ENCODE measurements at places on chromosomes 1 and 21. TPM values are rescaled to one million over a fixed set of nuclear protein-coding genes. Genes with fewer than 3 reads are reported as not detected.

- DNase-seq: no peak
Measured at GRCh38 chr1:167289075-167289442, 68.4 kb downstream of the POU2F1 start.

GRCh38 chr1:165490175-165490574 lies 45.2 kb upstream of the RXRG start:
- no peak for DNase-seq

DNA sequence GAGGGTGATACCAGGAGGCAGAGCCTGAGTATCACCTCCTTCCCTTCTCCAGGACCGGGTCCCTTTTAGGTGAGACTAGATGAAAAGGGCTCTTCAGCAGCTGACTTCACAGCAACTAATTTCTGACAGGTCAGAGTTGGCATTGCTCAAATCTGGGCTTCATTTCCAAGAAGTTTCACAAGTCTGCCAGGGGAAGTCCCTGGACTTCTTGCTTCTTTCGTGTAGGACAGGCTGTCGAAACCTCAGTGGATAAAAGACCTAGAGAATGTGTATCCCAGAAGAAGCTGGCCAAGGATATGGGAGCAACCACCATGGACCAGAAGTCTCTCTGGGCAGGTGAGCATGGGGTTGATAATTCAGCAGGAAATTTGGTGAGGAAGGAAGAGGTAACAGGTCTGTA lies at the start of gene CHI3L2:
Gene CHI3L2 (plus strand): TSS at position 280 of the 400 bp plus-strand sequence. CDS start 17 bp downstream, at position 297.
- DNase-seq: no peak

DNA sequence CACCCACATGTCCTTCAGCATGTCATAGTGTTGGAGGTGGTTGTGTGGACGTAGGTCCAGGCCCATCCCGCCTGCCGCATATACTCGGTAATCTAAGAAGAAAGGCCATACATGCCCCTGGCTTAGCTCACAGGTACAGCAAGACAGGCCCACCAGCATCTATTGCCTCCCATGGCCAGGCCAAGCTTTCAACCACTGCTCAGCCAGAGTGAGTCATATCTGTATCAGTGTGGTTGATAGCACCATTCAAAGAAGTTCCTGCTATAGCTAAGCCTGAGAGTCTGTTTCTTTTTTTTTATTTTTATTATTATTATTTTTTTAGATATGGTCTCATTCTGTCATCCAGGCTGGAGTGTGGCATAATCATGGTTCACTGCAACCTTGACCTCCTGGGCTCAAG lies 17.0 kb downstream of the KLHDC8A start:
- no peak for DNase-seq

- DNase-seq: no peak
Measured at GRCh38 chr1:111983500-111983899, 6.0 kb downstream of the KCND3 start.

- no peak for DNase-seq
Measured at GRCh38 chr1:227372726-227373130, 54.4 kb upstream of the CDC42BPA start.

DNA sequence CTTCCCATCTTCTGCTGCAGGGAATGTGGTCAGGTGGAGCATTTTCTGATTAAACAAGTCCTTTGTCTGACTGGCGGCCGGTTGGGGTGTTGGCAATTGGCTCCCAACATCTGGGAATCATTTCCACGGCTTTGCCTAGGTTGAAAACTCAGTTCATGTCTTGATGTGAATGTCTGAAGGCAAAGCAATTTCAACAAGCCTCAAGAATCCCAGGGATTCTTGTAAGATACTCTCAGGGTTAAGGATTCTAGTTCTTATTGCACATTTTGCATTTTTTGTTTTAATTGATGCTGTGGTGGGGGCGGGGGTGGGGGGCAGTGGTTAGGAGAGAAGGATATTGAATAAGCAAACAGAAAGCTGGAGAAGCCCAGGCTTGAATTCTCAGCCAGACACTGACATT lies 273.9 kb downstream of the KIF26B start:
- DNase-seq: no peak

- DNase-seq: no peak
Measured at GRCh38 chr1:33435096-33435820, 4.4 kb upstream of the PHC2 start.

DNA sequence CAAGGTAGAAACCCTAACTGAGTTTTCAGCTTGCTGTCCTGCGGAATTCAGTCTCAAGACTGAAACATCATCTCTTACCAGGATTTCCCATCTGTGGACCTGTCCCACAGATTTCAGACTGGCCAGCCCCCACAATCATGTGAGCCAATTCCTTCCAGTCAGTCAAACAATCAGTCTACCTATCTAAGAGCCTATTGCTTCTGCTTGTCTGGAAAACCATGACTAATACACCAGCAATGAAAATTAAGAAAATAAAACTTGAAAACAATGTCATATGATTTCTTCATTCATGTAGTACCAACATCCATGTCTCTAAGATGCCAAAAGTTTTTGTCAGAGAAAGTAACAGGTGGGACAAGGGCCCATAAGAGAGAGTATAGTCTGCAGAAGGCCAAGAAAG lies 57.6 kb upstream of the CRB1 start:
- no peak for DNase-seq

HSPA6 gene
- 0.50 TPM for total RNA-seq

RGS8 gene
- not detected for total RNA-seq

All from T-helper 17 cell (primary cell).